ENCODE measurements at places on chromosomes 6 and 20.

DNA sequence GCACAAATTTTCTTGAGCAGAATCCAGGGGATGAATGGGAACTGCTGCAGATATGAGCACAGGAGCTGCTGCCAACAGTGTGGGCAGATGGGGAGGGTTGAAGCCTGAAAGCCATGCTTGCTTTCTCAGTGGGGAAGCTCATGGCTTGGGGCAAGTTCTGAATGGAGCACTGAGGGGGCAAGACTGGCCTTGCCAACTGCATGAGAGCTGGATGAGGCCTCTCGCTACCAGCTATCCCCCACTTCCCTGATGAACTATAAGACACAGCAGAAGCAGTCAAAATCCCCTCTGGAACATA is 28.3 kb downstream of the TREM1 start:
- DNase-seq, result no peak

GRCh38 chr20:52534616-52535015 is 343.0 kb upstream of the ZFP64 start:
- DNase-seq, result no peak

- no peak for DNase-seq
Measured at GRCh38 chr6:136798044-136798443, 5.8 kb upstream of the MAP3K5 start.

- DNase-seq, result no peak
Measured at GRCh38 chr20:50012282-50013263, 29.8 kb downstream of the SNAI1 start.

- no peak for DNase-seq
Measured at GRCh38 chr20:54573838-54574237, 98.4 kb downstream of the DOK5 start.

- peak; percentile 81 for DNase-seq
Measured at GRCh38 chr6:4606821-4607704, 169.1 kb upstream of the CDYL start.

DNA sequence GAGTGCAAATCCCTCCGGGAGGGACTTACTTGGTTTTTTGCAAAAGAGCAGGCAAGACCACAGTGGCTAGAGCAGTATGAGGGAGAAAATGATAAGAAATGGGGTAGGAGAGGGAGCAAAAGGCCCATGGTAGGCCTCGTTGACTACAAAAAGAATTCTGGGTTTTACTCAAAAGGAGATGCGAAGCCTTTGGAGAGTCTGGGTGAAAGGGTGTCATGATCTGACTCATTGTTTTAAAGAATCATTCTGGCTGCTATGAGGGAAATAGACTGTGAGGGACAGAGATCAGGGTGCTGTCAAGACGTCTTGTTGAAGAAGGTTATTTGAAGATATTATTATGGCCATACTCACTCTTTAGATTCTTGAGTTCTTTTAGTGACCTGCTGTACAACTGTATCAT is 13.0 kb downstream of the TBC1D32 start:
- DNase-seq, result no peak

DNA sequence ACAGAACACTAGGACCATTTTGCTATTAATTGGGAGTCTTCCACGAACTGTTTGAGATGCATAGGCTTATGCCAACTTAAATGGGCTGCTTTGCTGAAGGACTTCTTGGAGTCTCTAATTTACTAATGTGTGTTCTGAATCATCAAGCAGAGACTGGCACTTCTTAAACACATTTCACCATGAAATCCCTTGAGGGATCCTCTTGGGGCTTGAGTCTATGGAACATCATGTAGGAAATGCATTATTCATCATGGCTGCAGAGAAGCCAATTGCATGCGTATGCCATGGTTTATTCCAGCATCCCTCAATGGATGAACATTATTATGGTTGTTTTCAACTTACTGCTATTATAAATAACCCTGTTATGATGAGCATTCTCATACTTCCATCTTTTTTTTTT is 73.4 kb downstream of the FGD2 start:
- DNase-seq, result no peak

DNA sequence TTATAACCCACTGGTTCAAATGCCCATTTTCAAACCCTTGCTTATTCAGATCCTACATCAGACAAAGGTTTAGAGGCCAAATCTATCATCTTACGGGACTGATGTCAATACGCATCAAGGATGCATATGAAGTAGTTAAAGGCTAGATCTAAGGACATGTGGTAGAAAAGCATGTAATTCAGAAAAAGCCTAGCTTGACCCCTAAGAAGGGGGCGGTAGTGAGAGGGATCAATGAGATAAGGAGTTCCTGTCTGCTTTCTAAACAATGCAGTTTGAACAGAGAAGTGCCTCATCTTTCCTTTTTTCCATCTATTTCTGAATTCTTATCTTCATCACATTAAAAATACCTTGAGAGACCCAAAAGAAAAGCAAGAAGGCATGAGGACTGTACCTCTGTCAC is 237.7 kb downstream of the ARHGAP18 start:
- no peak for DNase-seq

GRCh38 chr6:105619971-105620741 is 217.3 kb upstream of the PREP start:
- DNase-seq, result no peak

GRCh38 chr20:33005132-33005566 is 916 bp upstream of the SUN5 start:
- DNase-seq, result peak; percentile 30

DNA sequence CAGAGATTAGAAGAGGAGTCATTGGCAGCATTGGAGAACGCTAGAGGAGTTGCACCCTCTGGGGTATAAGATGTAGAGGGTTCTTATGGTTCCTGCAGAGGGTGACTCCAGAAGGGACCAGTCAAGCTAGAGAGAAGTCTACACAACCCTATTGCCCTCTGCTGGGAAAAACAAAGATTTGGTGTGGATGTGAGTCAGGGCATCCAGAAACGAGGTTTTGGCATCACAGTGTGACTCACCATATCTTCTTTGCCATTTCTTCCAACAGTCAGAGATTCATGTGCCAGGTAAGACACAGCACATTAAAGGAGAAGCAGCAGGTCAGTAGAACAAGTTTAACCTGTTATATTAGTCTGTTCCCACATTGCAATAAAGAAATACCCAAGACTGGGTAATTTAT is 598.8 kb downstream of the MAFB start:
- peak; percentile 42 for DNase-seq

DNA sequence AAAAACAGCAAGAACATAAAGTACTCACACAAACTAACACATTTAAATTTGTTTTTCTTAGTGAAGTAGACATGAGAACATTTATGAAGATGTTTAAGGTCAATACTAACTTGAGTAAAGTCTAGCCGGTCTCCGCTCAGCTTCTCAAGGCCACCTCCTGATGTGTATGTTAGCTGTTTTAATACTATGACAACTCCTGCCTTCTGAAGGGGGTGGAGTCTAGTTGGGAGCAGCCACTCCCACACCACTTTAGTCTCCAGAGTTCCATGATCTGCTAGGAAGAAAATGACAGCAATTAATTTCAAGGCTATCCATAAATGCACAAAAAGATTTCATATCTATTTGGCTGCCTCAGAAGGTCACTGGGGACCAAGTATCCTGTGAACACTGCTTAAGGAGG is at the start of gene GSTA3:
Gene GSTA3, minus strand, starts transcription at position 168 of the 400 bp plus-strand sequence. CDS start 3,864 bp downstream, outside the sequence.
- no peak for DNase-seq

GRCh38 chr6:22826961-22827360 is 257.6 kb downstream of the HDGFL1 start:
- DNase-seq, result no peak

DNA sequence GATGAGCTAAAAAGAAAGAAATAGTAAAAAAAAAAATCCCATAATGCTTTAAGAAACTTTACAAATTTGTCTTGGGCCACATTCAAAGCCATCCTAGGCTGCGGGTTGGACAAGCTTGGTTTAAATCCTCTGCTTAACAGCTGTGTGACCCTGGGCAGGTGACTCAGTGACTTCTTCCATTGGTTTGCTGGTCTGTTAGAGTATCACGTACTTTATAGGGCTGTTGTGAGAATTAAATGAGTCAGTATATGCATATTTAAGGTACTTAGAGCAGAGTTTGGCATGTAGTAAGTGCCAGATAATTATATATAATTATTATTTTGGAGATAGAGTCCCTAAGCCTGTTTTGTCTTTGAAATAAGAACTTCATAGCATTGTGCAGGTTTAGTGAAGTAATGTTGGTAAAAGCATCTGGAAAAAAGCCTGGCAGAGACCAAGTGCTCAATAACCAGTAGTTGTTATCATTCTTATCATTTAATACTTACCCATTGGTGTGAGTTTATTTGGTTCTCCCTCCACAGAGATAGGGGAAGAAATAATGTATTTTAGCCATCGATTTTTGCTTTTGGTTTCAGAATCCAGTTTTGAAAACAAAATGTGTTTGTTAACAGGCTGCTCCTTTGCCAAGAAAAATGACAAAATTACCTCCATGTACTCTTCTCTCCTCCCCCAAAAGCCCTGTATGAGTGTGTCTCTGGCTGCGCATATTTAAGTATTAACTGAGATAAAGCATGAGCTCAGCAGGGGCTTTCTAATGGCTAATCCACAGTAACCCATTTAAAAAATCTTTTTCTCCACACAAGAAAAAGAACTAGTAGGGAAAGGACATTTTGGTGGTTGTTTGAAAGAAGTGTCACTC is 67.2 kb downstream of the FOXO3 start:
- DNase-seq, result no peak

DNA sequence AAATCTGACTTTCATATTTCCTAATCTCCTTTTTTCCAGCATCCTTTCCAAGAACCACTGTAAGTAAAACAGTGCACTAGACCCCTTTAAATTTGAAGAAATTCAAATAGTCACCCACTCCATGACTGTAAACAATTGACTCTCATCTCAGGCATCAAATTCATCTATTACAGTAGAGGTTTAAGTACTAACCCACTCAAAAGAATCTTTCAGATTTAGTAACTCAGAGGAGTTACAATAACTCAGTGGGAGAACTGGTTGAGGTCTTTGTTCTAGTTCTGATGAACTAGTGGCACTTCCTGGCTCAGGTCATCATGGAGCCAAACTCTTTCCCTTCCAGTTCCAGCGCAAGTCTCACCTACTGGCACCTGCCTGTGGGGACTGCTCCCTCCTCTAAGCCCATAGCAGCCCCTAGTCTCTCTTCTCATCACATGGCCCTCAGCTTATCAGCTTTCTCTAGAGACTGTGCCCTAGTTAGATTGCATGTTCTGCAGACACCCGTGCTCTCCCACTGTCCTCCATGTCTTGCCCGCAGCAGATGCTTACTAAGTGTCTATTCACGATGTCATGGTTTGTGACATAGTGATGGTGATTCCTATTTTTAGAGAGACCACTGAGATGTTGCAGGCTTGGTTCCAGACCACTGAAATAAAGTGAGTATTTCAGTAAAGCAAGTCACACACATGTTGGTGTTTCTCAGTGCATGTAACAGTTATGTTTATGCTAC is 196.2 kb downstream of the TBC1D7 start:
- DNase-seq, result no peak

Measured in MCF 10A (cell line).